ENCODE measurements at places on chromosomes 12 and 14. TPM values are rescaled to one million over a fixed set of nuclear protein-coding genes. Genes with fewer than 3 reads are reported as not detected.

The BEGAIN gene
- 16.7 TPM for total RNA-seq

The SRRM4 gene
- total RNA-seq: not detected

The VSIG10 gene
- total RNA-seq: 18.3 TPM

The C2CD5 gene
- total RNA-seq: 17.1 TPM

The PLEK2 gene
- total RNA-seq: 7.2 TPM

DNA sequence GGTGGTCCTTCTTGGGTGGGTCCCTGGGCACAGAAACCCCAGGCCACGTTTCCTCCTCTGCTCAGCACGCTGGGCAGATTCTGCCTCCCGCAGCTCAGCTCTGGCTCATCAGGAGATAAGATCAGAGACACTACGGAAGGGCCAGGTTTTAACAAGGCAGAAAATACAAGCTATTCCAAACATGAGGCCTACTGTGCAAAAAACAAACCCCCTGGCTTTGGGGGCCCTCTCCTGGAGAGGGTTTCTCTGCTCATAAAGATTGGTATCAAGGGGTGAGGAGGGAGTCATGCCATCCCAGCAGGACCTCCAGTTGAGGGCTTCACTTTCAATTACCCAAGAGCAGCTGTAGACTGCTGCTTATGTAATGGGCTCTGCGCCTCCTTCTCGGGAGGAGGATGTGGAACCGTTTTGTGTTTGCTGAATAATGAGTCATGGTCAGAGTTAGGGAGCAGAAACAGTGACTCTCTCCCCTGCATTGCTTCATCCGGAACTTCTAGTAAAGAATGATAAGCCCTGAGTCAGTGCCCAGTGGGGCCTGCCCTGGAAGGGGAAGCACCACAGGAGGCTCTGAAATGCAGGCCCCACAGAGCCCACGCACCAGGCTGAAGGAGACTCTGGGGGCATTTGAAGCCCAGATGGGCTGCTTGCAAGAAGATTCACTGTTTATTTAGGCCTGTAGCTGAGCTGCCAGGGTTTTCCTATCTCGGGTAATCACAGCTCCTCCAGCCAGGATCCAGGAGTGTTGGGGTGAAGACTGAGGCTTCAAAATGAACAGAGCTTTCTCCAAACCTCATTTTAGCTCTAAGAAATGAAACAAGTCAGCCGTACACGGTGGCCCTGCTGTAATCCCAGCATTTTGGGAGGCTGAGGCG is 79.3 kb downstream of the SSPN start:
- H3K4me1 ChIP-seq: peaks cover 30% of the 10 kb centered on the region
- H3K36me3 ChIP-seq: no peaks in the 10 kb centered on the region
- no peaks in the 10 kb centered on the region for H3K27me3 ChIP-seq
- peak; percentile 82 for DNase-seq
- peak overlapping the region; percentile 86 for H3K27ac ChIP-seq

DNA sequence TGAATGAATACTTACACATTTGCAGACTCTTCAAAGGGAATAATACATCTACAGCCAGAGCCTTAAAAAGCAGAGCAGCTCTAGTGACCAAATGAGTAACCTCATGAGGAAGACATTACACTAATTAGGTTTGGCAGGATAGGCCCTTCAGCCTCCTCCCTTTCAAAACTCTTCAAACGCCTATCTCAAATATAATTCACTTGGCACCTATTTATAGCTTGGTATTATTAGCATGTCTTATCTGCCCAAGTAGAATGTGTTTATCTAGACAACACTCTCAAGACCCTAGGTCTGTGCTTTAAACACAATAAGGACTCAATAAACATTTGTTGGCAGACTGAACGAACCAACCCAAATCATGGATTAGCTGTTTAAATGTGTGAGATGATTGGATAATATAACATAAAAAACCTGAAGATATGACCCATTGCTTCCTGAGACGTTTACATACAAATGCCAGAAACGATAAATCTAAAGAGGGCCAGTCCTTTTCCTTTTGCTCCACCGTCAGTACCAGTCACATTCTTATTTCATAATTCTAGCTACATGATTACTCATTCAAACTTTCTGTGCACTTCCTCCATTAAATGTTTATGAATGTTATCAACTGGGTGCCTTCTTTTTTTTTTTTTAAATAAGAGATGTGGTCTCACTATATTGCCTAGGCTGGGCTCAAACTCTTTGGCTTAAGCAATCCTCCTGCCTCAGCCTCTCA is 123.3 kb downstream of the CEP83 start:
- no peak for DNase-seq
- H3K4me3 ChIP-seq: no peak overlapping the region
- H3K27ac ChIP-seq: no peak overlapping the region
- no peaks in the 10 kb centered on the region for H3K27me3 ChIP-seq

GRCh38 chr12:19012965-19013364 is 116.6 kb upstream of the PLEKHA5 start:
- H3K27ac ChIP-seq: no peak overlapping the region
- no peaks in the 10 kb centered on the region for H3K27me3 ChIP-seq
- no peak overlapping the region for H3K4me3 ChIP-seq
- H3K4me1 ChIP-seq: no peaks in the 10 kb centered on the region

DNA sequence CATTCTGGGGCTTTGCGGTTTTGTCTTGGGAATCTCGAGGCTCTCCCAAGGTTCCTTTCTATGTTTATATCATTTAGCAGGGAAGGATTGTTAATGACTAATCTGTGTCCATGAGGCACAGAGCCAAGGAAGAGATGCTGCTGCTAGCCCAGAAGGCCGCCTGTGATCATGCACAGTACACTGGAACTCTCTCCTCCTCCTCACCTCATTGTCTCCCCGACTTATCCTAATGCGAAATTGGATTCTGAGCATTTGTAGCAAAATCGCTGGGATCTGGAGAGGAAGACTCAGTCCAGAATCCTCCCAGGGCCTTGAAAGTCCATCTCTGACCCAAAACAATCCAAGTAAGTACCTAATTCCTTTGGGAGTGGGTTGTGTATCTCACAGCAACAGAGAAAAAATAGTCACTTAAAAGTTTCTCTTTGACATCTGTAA is at the start of gene NR1H4:
Gene NR1H4 (plus strand): TSS at position 151 of the 435 bp plus-strand sequence. CDS start 19,458 bp downstream, outside the sequence.
- no peaks in the 10 kb centered on the region for H3K4me1 ChIP-seq
- H3K4me3 ChIP-seq: no peak within 1 kb of the TSS
- H3K36me3 ChIP-seq: no peaks in the 10 kb centered on the region
- no peak for DNase-seq
- H3K27me3 ChIP-seq: no peaks in the 10 kb centered on the region

DNA sequence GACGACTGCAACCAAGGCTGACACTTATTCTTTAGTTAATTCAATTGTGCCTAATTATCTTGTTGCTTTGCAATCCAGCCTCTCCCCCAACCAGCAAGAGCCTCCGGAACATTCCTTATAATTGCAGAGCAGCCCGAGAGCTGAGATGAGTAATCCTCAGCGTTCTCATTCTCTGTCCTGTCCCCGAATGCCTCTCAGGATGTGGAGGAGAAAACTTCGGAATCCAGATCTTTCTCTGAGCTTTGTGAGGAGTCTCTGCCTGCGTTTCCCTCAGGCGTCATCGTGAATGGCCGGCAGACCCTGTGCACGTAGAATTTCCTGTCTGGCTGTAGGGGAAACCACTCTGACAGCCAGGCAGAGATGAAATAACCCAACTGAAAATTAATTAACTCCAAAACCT is 160.5 kb upstream of the DIO3 start:
- H3K36me3 ChIP-seq: no peaks in the 10 kb centered on the region
- no peaks in the 10 kb centered on the region for H3K4me1 ChIP-seq
- no peak overlapping the region for H3K27ac ChIP-seq
- H3K4me3 ChIP-seq: no peak overlapping the region
- H3K27me3 ChIP-seq: no peaks in the 10 kb centered on the region
- no peak for DNase-seq

GRCh38 chr12:92551853-92552397 is 150.9 kb upstream of the PLEKHG7 start:
- H3K27me3 ChIP-seq: no peaks in the 10 kb centered on the region
- no peak overlapping the region for H3K4me3 ChIP-seq
- peak overlapping the region; percentile 85 for H3K27ac ChIP-seq
- DNase-seq: no peak
- H3K4me1 ChIP-seq: peaks cover 44% of the 10 kb centered on the region

GRCh38 chr14:78355109-78355508 is 184.9 kb downstream of the NRXN3 start:
- no peaks in the 10 kb centered on the region for H3K27me3 ChIP-seq
- no peaks in the 10 kb centered on the region for H3K4me1 ChIP-seq
- no peak overlapping the region for H3K4me3 ChIP-seq
- no peak overlapping the region for H3K27ac ChIP-seq
- no peak for DNase-seq

DNA sequence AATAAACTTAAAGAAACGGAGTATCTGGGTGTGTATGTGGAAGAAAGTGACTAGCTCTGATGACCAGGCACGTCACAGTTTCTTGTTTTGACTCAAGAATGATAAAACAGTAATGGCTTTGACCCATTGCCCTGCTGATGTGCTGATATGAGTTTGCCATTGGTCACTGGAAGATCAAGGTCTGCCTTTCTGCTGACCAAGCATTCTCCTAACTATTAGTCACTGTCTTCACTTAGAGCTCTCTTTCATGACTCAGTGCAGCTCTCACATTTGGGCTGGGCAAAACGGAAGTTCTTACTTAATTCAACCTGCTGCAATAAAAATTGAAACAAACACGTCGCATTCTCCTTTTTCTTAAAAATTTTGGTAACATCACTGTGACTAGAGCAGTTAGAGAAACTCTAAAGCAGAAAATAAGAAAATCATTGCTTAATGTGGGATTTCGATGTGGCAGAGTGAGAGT is 366.7 kb downstream of the BTG1 start:
- no peaks in the 10 kb centered on the region for H3K36me3 ChIP-seq
- H3K4me1 ChIP-seq: no peaks in the 10 kb centered on the region
- peak overlapping the region; percentile 8 for H3K27ac ChIP-seq

DNA sequence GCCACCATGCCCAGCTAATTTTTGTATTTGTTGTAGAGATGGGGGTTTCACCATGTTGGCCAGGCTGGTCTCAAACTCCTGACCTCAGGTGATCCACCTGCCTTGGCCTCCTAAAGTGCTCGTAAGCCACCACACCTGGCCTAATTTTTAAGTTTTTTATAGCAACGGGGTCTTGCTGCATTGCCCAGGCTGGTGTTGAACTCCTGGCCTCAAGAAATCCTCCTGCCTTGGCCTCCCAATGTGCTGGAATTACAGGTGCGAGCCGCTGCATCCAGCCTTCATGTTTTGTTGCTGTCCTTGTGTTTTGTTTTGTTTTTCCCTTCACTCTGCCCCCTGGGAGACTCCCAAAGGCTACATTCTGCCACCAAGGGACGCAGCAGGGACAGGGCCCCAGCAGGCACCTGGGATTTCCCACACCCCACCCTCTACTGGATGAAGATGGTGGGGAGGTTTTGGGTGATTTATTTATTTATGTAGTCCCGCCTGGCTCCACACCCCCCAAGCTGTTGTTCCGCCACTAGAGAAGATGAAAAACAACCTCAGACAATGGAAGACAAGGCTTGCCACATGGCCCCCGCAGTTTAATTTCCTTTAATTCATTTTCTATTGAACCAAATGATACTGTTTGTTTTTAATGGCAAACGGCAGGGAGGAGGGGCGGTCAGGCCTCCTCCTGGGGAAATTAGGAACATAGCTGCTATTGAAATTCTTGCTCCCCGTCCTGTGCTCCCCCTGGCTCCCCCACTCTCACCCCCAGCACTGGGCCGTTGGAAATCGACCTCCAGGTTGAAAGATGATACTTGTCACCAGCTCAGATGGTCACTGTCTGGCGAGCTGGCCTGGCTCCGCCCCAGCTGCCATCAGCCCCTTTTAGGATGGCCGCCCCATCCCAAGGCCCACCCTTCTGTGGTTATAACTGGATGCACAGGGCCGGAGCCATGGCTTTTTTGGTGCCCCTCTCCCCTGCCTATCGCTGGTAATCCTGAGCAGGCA is 70.3 kb downstream of the RNFT2 start:
- H3K4me3 ChIP-seq: no peak overlapping the region
- DNase-seq: no peak
- H3K27me3 ChIP-seq: no peaks in the 10 kb centered on the region
- H3K27ac ChIP-seq: no peak overlapping the region

GRCh38 chr12:125296701-125297100 is 231.5 kb downstream of the AACS start:
- no peak overlapping the region for H3K4me3 ChIP-seq
- H3K4me1 ChIP-seq: no peaks in the 10 kb centered on the region
- H3K36me3 ChIP-seq: no peaks in the 10 kb centered on the region
- H3K27me3 ChIP-seq: no peaks in the 10 kb centered on the region
- no peak for DNase-seq

GRCh38 chr12:108349278-108349688 is 10.2 kb upstream of the CMKLR1 start:
- H3K27ac ChIP-seq: no peak overlapping the region
- no peak for DNase-seq
- no peaks in the 10 kb centered on the region for H3K36me3 ChIP-seq
- H3K4me1 ChIP-seq: no peaks in the 10 kb centered on the region
- H3K4me3 ChIP-seq: no peak overlapping the region

GRCh38 chr14:103641161-103641560 is 12.2 kb downstream of the KLC1 start:
- H3K4me1 ChIP-seq: no peaks in the 10 kb centered on the region
- no peaks in the 10 kb centered on the region for H3K36me3 ChIP-seq
- DNase-seq: no peak
- no peak overlapping the region for H3K27ac ChIP-seq

DNA sequence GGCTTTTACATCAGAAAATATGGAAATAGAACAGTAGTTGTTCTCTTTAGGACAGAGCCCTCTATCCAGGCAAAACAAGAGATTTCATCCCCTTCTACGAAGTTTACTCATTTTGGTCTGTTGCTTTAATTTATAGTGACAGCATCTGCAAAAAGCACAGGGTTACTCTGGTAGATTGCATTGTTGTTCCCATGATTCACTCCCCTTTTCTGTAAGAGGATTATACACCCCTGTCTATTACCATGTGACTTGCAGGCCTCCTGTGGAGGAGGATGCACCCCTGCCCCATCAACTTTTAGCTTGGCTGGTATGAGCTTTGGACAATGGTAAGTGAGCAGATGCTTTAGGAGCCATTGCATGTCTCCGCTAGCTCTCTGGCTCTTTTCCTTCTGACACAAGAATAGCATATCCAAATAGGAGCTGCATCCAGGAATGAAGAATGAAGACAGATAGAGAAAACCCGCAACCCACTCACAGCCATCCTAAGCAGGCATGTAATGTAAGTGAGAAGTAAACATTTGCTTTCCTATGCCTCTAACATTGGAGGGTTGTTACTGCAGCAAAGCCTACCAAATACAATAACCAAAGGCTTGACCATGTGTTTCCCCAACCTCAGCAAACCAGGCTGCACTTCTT is 304.2 kb downstream of the AKAP6 start:
- no peak overlapping the region for H3K27ac ChIP-seq
- H3K4me1 ChIP-seq: peaks cover 18% of the 10 kb centered on the region
- H3K36me3 ChIP-seq: no peaks in the 10 kb centered on the region
- DNase-seq: no peak
- no peak overlapping the region for H3K4me3 ChIP-seq
- H3K27me3 ChIP-seq: no peaks in the 10 kb centered on the region

Measured in pancreas (tissue), 10 donors.